ENCODE measurements at places on chromosomes 5 and 9. TPM values are rescaled to one million over a fixed set of nuclear protein-coding genes. Genes with fewer than 3 reads are reported as not detected.
A peak's percentile ranks its signal among the peaks of the same experiment; 100 is the strongest.

DNA sequence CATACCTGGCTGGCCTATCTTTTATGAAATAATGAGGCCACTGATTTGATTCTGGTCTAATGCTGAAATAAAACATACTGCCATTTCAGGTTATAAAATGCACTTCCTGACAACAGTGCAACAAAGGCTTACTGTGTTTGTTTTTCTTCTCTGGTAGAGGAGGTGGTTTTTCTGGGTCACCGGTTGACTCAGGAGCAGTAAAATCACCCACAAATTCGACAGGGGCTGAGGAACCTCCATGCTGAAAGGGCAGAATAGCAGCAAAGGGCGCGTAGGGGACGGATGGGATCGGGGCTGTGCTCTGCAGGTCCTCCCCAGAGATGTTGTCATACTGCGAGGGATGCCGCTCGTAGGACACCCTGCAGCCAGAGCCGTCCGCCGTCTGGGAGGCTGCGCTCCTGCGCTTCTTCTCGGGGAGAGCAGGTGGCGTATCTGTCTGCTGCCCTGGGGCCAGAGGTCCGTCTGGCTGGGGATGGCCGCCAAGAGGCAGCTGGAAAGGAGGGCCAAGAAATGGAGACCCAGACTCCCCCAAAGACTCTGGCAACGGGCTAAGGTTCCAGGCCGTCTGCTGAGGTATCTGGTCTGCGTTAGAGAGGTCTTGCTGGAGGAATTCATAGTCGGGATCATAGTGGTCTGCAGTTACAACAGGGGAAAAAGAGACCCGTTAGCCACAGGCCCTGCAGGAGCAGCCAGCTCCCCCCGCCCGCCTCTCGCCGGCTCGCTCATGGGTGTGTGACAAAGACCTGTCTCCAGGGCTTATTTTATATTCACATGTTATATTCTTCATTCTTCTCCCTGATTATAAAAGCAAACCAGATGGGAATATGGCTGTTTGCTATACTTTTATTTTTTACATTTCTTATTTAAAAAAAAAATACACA lies 80.7 kb downstream of the PRRT1B start:
- no peak for DNase-seq

Gene RETREG1
- 51.6 TPM for total RNA-seq

Gene GRXCR2
- not detected for total RNA-seq

Gene PCDHA9
- total RNA-seq = not detected

Gene PCDHGB6
- 7.2 TPM for total RNA-seq

Gene ECPAS
- total RNA-seq = 92.8 TPM

Gene ITK
- total RNA-seq = 5.3 TPM

DNA sequence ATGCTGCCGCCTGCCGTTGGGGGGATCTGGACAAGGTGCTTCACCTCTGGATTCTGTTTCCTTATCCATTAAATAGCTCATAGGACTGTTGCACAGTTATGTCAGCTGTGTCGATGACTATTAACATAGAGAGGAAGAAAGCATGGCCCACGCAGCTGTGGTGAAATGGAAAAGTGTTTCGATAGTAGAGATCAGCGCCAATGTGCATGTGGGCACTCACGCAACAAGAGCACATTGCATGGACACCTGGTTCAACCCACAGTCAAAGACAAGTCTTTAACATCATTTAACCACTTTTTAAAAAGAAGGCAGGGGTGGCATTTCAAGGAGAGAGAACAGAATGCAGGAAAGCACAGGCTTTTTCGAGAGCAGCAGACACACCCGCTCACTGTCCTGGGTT lies 107.6 kb downstream of the ADCY2 start:
- no peak for DNase-seq

- no peak for DNase-seq
Measured at GRCh38 chr5:176173647-176174046, 64.6 kb upstream of the SIMC1 start.

- DNase-seq = no peak
Measured at GRCh38 chr9:112130997-112131396, 44.1 kb downstream of the SUSD1 start.

GRCh38 chr9:112332977-112333638 lies at the start of gene PTBP3:
PTBP3 (minus strand) TSS chr9:112333619; CDS start chr9:112297865, 35,754 bp downstream.
- peak; percentile 34 for DNase-seq

Gene KCNV2
- total RNA-seq = not detected

Gene ALG2
- 62.9 TPM for total RNA-seq

GRCh38 chr5:108102463-108102862 lies 279.4 kb downstream of the FBXL17 start:
- DNase-seq = no peak

DNA sequence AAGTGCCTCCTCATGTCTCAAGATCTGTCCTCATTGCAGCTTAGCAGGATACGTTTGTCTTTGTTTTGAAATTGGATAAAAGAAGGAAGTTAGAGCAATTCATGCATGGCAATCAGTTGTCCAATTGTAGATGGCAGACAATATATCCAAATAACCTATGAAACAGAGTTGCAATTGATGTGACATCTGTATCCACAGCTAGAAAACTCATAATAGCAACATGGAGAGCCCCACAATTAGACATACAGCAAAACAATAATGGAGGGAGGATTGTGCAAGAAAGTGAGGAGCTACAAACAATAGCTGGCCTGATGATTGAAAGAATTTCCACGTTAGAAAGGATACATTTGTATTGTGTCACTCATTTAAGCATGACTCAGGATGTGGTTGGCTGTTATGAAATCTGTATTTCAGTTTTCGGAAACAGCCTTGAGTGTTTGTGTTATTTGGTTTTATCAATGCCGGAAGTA lies 132.0 kb downstream of the FAM174A start:
- DNase-seq = no peak

Gene SPAG8
- 0.65 TPM for total RNA-seq

Gene INSL6
- total RNA-seq = not detected

DNA sequence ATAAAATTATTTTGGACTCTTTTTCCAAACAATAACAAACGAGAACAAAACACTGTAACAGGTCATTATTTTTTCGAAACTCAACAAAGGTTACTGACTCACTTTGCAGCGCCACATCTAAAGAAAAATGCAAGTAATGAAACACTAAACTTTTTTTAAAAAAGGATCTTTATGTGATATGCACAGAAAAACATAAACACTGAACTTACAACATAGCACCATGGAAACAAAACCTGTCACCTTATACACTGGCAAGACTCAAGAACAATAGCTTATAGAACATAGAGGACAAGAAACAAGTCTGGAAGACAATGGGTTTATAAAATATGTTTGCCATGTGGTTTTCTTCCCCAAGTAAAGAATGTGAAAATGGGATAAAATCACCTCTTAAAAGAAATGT lies 85.2 kb downstream of the AUH start:
- no peak for DNase-seq

GRCh38 chr9:69340631-69341030 lies 15.6 kb downstream of the ENTREP1 start:
- DNase-seq = no peak

DNA sequence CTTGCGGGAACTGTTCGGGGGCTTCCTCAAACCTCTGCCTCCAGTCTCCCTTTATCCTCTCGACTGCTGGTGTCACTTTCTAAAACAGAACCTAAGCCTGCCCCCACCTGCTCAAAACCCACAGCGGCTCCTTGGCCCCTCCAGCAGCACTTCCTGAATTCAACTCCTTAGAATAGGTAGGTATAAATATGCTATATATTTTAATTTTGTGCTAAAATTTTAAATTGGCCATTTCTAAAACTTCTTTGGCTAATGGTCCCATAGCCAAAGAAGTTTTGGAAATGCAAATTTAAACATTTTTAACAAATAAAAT lies 71.8 kb upstream of the TBC1D2 start:
- no peak for DNase-seq

GRCh38 chr9:136997830-136998234 lies 1.5 kb upstream of the CLIC3 start:
- no peak for DNase-seq

DNA sequence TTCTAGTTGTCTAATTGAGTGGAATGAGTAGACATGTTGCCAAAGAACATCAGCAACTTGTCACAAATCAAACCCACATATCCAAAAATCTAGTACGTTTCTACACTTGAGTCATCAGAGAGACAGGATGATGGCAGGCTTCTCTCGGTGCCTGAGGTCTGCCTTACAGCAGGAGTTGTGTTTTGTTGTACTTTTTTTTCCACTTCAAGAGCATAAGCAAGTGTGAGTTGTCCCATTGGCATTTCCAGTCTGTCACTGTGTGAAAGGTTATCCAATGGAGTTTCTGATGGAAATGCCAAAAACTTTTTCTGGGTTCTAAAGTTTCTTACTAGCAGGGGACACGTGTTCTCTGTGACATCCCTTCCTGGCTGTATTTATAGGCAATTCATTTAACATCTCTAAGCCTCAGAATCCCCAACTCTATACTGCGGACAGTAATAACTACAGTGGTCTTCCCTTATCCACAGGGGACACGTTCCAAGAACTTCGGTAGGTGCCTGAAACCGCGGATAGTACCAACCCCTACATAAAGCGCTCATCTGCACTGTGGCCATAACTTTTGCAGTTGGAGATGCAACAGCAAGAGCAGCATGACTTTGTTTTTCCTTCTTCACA lies 246.5 kb downstream of the SYK start:
- no peak for DNase-seq

Gene PCDHB9
- 1.3 TPM for total RNA-seq

- DNase-seq = no peak
Measured at GRCh38 chr5:65047948-65048690, 279.4 kb downstream of the CWC27 start.

GRCh38 chr9:121262423-121262822 lies 5.5 kb upstream of the GSN start:
- no peak for DNase-seq

DNA sequence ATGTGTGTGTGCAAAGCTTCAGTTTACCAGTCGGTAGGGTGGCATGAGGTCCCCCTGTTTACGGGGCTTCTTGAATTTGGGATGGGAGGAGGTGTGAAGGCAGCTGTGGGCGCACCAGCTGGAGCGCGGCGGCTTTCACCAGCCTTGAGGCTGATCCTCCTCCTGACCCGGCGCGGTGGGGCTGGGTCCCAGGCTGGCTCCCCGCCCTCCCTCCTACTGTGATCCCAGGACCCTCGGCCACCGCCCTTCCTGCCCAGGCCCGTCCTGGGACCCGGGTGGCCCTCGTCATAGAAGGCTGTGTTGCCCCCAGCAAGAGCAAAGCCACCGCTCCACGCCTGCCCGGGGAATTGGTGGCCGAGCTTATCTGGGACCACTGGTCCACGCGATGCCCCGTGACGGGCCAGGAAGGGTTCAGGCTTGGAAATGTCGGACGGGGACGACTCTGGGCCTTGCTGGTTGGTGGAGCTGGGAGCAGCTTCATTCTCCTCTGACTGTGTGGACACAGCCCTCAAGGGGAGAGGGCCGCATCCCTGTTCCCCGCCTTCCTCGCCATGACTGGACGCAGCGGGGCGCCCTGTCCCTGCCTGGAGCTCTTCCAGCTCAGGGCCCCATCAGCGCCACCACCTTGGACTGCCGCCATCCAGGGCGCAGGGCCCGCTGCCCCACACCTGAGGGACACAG lies 271.1 kb upstream of the IRX1 start:
- no peak for DNase-seq

Gene SEC61B
- 68.7 TPM for total RNA-seq

DNA sequence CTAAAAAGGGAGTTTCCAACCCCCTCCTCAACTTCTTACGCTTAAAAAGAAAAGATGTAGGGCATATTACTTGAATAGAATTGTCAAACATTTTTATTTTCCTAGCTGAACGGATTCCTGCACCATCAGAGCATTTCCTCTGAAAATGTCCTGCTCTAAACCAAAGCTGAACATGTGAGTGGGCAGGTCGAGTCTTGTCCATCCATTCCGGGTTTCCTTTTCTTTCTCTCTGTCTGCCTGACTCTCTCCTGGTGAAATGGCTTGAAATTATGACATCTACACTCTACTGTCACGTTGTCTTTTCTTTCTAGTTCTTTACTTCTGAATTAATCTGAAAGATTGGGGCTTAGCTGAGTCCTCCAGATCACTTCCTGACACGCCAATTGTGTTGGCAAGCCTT lies 39.2 kb upstream of the PTPN3 start:
- DNase-seq = no peak

- no peak for DNase-seq
Measured at GRCh38 chr5:111855356-111855755, 98.4 kb upstream of the NREP start.

- DNase-seq = no peak
Measured at GRCh38 chr9:847505-847904, 6.0 kb downstream of the DMRT1 start.

GRCh38 chr9:131754846-131755245 lies 15.0 kb upstream of the RAPGEF1 start:
- no peak for DNase-seq

DNA sequence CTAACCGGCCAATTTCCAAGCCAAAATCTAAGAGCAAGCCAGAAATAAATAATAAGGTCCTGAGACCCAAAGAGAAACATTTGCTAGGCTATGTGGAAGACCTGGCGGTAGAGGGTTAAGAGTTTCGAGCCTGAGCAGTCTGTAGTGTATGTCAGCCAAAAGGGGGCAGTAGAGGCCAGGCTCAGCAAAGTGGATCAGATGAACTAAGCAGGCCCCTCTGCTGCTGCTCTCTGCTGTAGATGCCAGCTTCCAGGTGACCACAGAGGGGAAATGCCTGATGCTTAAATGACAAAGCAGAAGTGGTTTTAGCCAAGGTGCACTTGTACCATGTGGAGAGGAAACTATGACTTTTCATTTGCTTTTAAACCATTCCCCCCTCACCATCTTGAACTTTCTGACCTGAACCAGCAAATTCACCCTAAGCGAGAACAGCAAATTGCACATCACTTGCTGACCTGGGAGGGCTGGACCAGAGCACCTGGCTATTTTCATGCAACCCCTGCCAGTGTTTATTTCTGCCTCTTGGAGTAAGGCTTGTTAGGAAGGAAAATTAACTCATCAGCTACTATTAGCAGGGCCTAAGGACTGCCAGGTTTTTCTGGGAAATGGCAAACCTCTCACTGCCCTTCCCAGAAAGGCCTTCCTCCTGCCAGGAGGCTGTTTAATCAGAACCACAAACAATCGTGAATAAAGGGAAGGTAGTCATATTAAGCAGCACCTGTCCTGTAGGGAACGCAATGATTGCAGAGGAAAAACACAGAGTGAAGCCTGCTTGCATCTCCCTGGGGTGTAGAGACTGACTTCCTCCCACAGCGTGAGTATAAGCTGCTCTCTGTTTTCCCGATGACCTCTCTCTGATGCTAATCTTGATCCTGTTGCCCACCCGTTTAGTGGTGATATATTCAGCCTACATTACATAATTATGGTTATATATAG lies 818.2 kb downstream of the TLR4 start:
- DNase-seq = no peak

- DNase-seq = no peak
Measured at GRCh38 chr9:129282272-129282671, 104.2 kb upstream of the IER5L start.
